ENCODE measurements at places on chromosomes 7 and 10. TPM values are rescaled to one million over a fixed set of nuclear protein-coding genes. Genes with fewer than 3 reads are reported as not detected.

Gene HOXA2
- polyA plus RNA-seq: 15.1 TPM

Gene TLX1
- polyA plus RNA-seq: not detected

- DNase-seq: no peak
Observed at GRCh38 chr7:56083150-56083785, 9.5 kb downstream of the PHKG1 start.

- DNase-seq: no peak
Observed at GRCh38 chr10:22322641-22323160, 1.8 kb downstream of the BMI1 start.

GRCh38 chr7:107643938-107644308 lies 16.7 kb upstream of the SLC26A4 start:
- DNase-seq: no peak

GRCh38 chr7:44794331-44794730 lies 2.1 kb upstream of the PPIA start:
- no peak for DNase-seq

Measured in left renal pelvis (tissue), 4 donors.